SJSA1 (cell line): ENCODE measurements at places on chromosomes 7 and 10. TPM values are rescaled to one million over a fixed set of nuclear protein-coding genes. Genes with fewer than 3 reads are reported as not detected.

GRCh38 chr10:78899996-78900714 is 168.6 kb upstream of the ZMIZ1 start:
- H3K4me3 ChIP-seq: no peak overlapping the region
- no peaks in the 10 kb centered on the region for H3K36me3 ChIP-seq
- H3K27ac ChIP-seq: no peak overlapping the region

DNA sequence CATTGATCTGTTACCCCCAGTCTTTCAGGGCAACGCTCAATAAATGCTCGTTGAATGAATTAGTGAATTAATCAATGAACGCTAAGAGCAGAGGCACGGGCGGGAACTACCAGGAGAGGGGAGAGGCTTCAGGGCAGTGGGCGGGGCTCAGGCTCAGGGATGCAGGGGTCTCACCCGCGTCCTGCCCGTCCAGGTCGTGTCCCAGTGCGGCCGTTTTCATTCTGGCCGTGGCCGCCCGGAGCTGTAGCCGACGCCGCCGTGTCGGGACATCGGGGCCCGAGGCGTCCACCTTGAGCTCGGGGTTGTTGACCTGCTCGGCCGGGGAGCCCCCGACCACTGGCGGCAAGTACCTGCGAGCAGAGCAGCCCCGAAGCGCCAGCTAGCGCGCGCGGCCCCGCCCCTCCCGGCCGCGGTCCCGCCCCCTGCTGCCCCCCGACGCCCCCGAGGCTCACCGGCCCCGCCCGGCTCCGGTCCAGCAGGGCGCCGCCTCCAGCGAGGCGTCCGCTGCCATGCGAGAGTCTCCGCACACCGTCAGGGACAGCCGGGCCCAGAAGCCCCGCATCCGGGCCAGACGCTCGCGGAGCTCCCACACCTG is 2.8 kb upstream of the GAL3ST4 start:
- no peak for DNase-seq
- no peak overlapping the region for H3K4me3 ChIP-seq
- no peaks in the 10 kb centered on the region for H3K36me3 ChIP-seq
- no peaks in the 10 kb centered on the region for H3K27me3 ChIP-seq

GRCh38 chr10:97539523-97540200 is 32.9 kb upstream of the ANKRD2 start:
- no peak overlapping the region for H3K27ac ChIP-seq
- no peak overlapping the region for H3K4me3 ChIP-seq
- H3K36me3 ChIP-seq: no peaks in the 10 kb centered on the region

The ZNF365 gene
- 1.4 and 3.0 TPM in 2 replicates for total RNA-seq

The PDE6C gene
- not detected in 2 replicates for total RNA-seq

DNA sequence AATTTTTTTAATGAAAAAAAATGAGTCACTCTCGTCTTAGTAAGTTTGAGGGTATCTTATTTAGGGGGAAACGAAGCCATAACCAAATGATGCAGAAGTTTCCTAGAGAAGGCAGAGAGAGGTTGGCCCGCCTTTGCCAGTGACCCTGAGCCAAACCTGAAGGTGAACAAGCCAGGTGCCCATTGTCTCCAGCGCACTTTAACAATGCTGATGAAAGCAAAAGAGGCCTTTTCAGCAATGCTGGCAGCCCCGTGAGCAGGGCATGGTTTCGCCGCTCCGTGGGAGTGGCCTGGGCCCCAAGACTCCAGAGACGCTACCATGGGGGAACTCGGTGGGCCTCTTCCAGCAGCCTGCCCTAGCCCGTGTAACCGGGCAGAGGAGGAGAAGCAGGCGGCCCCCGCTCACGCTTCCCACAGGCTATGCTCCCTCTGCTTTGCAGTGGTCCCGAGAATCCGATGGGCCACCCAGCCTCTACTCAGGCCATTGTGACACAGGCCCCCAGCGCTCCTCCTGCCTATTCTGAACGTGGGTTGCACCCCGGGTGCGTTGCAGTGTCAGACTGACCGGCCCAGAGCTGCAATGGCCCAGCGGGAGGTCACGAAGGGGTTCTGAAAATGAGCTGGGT is 14.0 kb upstream of the UNCX start:
- no peaks in the 10 kb centered on the region for H3K36me3 ChIP-seq
- no peaks in the 10 kb centered on the region for H3K4me1 ChIP-seq
- no peak for DNase-seq
- no peak overlapping the region for H3K27ac ChIP-seq
- no peak overlapping the region for H3K4me3 ChIP-seq

- peaks cover 3% of the 10 kb centered on the region; the same call in 1 of the 2 replicates for H3K4me1 ChIP-seq
- no peaks in the 10 kb centered on the region for H3K36me3 ChIP-seq
Measured at GRCh38 chr7:37290731-37291130, 157.9 kb downstream of the ELMO1 start.

The FGL2 gene
- total RNA-seq: 0.11 TPM in 1 of 2 replicates, not detected in the other
